ENCODE measurements at places on chromosomes 2 and 18.
A peak's percentile ranks its signal among the peaks of the same experiment; 100 is the strongest.

DNA sequence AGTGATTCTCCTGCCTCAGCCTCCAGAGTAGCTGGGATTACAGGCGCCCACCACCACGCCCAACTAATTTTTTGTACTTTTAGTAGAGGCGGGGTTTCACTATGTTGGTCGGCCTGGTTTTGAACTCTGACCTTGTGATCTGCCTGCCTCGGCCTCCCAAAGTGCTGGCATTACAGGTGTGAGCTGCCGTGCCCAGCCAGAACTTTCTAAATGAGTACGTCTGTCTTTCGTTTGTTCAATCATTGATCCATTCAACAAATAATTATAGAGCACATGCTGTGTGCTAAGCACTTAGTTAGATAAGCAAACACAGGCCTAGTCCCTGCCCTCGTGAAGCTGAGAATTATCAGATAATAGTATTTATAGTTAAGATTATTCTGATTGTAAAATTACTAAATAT, 56.5 kb downstream of the TTC39C start:
- no peak for DNase-seq

GRCh38 chr2:114542695-114543094, 100.3 kb downstream of the DPP10 start:
- DNase-seq, result no peak

- DNase-seq, result no peak
Measured at GRCh38 chr2:9365498-9366019, 57.8 kb downstream of the ITGB1BP1 start.

- DNase-seq, result no peak
Measured at GRCh38 chr18:30888344-30888743, 154.2 kb downstream of the DSC3 start.

GRCh38 chr18:76434452-76434851, 60.6 kb downstream of the ZNF516 start:
- DNase-seq, result peak; percentile 36

- DNase-seq, result no peak
Measured at GRCh38 chr18:36308711-36309435, 11.4 kb downstream of the FHOD3 start.

DNA sequence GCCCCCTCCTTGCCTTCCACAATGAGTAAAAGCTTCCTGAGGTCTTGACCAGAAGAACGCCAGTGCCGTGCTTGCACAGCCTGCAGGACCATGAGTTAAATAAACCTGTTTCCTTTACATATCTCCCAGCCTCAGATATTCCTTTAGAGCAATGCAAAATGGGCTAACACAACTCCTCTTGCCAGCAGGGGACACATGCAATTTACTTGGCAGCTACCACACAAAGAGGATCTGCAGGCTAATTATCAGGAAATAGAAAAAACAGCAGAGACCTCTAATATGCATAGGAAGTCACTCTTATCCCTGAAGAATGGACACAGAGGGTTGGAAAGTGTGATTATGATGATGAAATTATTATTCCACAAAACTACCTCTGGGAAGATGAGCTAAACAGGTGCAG, 114.0 kb downstream of the PIEZO2 start:
- DNase-seq, result no peak

DNA sequence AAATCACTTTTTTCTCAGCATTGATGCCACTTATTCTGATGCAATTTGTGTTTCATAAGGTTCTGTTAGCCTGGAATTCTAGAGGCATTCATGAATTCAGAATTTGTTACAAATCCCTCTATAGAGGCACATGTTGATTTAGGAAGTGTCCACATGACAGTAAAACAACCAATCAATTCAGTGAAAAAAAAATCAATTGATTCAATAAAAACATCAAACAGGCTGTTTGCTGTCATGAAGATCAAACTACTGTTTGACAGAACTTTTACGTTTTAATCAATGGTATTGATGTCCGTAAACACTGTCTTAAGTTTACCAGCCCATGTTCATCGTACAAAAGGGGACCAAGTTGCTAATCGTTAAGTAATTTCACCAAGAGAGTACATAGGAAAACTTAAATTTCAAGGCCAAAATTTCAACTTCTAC, 261.5 kb downstream of the FIGN start:
- DNase-seq, result no peak

DNA sequence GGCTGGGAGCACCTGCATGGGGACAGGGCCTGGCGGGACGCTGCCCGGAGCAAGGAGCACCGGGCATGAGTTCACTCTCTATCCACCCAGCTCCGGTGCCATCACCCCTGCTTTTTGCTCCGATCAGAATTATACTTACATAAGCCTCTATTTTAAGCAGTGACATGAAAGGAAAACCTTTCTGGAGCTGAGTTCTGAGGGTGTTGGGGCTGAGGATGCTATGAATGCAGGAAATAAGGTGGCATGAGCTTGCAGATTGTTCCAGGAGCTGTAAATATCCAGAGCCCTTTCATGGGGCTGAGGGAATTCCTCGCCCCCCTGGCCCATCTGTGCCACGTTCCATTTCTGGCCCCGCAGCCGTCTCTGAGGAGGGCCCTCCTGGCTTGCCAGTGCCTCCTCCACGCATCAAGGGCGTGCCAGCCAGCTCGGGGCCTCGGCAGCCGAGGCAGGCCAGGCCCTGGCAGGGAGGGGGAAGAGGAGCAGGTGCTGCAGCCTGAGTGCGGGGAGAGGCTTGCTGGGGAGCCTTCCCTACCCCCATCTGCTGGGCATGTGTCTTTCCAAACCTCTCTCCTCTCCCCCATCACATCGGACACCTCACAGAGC, 91.7 kb upstream of the MCFD2 start:
- DNase-seq, result no peak

DNA sequence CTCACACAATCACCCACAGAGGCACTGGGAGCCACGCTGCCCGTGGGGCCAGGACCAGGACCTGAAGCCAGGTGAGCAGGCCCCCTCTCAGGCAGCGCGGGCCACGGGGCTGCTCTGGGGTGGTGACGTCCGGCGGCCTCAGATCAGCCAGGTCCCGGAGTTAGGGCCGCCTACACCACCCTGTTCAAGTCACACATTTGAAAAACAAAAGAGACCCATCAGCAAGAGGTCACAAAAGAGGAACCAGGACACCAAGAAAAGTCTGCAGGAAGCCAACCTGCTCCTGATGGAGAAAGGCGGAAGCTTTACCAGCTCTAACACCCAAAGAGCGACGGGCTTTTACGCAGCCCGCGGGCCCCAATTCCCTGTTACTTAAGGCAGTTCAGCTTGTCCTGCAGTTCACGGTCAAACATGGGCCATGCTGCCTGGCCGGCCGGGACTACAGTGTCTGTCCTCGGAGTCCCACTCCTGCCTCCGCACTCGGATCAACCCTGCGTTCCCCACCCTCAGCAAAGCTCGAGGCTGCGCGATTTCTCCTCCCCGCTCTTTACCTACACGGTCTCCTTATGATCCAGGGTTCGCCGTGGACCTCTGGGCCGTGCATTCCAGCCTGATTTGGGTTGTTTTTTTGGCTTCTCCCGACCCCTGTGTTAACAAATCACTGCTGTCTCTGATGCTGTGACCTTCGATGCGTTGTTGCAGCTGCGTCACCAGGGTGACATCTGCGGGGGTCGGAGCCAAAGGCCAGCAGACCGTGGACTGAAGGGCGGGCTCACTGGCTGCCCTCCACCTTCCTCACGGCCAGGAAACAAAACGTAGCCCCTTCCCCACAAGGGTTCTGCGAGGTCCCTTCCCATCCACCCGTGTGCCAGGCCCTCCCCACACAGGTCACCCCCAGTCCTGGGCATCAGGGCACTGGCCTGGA, 31.0 kb downstream of the SNORC start:
- no peak for DNase-seq

GRCh38 chr2:159882130-159882745, 84.2 kb upstream of the CD302 start:
- no peak for DNase-seq

- DNase-seq, result no peak
Measured at GRCh38 chr18:27695503-27695902, 481.4 kb downstream of the CDH2 start.

GRCh38 chr2:9255416-9255815, 48.8 kb downstream of the ASAP2 start:
- DNase-seq, result no peak

DNA sequence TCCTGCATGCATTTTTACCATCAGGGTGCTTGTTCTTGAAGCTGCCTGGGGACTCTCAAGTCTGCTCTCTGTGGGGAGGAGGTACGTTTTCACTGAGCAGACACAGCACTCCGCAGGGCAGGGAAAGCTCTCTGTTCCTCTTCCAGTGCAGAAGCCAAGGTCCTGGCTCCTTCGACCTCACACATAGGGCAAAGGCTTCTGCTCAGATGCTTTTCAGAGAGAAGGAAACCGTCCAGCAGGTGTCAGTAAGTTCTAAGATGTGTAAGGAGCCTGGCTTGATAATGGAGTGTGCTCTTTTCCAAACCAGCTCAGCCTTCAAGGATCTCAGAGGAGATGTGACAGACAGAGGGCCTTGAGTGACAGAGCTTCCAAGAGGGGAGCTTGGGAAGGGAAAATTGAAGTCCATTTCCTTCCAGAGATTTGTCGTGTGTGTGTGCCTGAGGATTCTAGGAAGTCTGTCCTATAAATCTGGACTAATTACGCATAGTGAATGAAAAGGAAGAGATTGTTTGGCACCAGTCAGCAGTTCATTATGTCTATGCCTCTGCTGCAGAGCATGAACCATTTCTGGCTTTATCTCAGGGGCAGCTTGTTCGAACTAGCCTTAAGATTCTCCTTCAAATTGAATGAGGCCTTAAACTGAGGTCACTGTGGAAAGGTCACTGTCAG, 67.3 kb upstream of the UPP2 start:
- DNase-seq, result no peak

DNA sequence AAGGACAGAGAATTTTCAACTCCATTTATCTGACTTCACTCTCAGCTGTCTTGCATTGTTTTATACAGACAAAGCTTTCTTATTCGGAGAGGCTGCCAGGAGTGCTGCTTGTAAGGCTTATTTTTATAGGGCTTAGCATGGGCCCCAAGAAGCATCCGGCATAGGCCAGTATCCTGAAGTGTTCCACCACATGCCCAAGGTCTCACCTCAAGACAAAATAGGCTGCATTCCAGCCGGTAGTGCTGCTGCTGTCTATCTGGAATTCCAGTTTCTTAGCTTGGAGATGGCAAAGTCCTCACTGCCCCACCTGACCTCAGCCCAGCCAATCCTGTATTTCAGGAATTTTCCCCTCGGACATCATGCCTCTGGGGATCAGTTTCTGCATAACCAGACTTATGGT, 47.6 kb upstream of the MCFD2 start:
- DNase-seq, result no peak

DNA sequence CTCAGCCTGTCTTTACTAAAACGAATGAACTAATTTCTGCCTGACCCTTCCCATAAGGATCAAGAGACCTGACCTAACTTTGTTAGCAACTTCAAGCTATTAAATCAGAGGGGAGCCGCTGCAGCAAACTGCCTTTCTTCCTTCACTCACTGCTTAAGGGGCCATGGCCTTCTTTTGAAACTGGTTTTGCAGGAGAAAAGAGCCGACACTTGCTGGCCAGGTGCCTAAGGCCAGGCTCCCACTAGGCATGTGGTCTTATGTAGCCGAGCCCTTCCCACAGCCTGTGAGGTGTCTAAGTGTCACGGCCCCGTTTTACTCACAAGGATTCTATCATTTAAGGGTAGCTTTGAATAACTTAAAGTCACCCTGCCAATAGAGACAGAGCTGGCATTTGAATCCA, 130.8 kb downstream of the ZNF236 start:
- DNase-seq, result no peak

DNA sequence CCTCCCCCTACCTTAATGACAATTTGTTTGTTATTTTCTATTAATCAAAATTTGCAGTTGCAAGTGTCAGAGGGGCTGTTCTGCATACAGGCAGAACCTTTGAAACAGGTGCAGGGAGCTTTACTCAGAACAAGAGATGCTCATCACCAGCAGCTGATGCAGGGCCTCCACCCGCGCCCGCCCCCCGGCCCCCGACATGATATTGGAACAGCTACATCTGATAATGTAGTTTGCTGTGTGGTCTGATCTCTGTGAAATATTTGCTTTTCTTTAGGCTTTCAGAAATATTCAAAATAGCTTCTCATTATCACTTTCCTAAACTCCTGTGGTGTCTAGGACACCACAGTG, 130.0 kb downstream of the PRKCE start:
- DNase-seq, result no peak

DNA sequence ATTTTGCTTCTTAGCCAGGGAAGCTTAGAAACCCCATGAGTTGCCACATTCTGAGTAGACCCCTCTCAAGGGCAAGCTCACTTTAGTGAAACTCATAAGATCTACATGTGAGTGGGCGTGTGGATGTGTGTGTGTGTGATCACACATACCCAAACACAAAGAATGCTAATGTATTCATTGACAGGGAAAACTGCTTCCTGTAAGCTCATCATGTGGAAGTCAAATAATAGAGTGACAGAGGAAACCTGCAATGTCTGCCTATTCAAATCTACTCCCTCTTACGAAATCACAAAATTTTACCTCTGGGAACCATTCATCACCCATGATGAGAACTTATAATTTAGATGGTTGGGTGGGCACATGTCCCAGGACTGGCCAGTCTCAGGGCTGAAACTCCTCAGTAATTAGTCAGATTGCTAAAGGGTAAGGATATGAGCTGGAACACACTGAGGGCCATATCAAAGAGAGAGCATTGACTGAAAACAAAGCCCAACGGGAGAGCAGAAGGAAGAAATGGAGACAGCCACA, 94.5 kb upstream of the CCDC150 start:
- DNase-seq, result no peak

DNA sequence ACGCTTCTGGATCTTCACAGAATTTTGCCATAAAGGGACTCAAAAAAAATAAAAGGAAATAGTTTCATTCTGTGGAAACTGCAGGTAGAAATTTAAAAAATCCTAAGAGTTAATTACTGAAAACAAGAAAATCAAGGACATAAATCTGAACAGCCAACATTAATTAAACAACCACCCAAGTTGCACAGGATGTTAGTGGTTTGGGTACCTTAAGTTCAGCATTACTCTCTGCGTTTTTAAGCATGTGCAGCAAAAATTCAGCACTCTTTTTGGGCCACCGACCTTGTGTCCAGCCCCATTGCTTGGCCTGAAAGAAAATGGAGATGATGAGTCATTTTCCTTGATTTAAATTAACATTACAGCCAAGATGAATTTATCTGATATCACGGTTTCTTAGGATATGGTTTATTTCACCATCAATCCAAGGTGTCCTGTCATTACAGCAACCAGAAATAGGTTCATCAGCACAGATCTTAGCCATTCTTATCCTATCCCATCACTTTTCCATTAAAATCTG, 3.3 kb upstream of the C18orf32 start:
- DNase-seq, result no peak

DNA sequence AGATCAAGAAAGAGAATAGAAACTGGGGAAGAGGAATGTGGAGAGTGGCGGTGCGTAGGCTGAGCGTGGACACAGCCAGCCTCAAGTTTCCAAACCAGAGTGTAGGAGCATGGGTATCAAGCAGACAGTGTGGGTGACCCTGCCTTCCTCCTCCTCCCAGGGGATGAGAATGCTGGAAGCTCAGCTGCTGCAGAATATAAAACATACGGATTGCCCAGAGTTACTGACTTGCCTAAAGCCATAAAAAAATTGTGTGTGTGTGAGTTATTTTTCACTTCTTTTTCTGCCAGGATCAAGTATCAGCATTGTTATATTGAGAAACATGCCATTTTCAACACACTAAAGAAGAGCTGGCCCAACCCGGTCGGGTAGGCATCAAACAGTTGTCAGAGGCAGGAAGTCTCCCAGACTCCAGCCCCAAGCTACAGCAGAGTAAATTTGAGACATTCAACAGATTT, 333.3 kb upstream of the ACVR2A start:
- DNase-seq, result peak; percentile 56
